LoVo (cell line): ENCODE measurements at places on chromosomes 11 and 22.

- no peak for DNase-seq
These were observed 101.1 kb upstream of the CRYBB3 start for GRCh38 chr22:25098445-25099081.

GRCh38 chr22:50530877-50531545 lies 1.2 kb upstream of the TYMP start:
- peak; percentile 84 for DNase-seq

DNA sequence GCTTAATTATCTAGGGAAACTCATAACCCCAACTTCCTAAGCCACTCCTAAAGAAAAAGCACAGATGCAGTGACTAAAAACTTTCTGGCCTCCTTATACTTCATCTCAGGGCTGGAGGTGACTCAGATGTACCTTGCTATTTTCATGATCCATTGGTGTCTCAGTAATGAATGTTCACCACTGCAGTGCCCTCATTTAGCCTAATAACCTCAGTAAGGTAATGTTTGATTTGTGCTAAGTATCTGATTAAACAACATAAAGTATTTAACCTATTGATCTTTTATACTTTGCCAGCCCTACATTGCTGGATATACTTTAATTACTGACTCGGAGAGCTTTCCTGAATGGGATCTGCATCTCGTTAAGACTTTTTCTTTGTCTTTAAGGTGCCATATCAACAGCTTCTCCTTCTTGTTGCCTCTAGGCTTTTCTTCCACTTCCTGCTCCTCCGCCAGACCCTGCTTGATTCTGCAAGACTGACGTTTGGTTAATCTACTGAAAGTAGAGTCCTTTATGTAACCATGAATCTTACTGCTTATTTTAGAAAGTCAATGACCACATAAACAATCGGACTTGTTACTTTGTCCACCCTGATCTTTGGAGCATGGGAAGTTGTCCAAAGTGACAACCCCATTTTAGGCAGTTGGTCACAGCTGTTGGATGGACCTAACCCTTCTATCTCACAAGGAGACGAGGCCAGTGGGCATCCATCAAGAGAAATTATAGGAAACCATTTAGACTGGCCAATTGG lies 303.0 kb downstream of the ST3GAL4 start:
- no peak for DNase-seq

DNA sequence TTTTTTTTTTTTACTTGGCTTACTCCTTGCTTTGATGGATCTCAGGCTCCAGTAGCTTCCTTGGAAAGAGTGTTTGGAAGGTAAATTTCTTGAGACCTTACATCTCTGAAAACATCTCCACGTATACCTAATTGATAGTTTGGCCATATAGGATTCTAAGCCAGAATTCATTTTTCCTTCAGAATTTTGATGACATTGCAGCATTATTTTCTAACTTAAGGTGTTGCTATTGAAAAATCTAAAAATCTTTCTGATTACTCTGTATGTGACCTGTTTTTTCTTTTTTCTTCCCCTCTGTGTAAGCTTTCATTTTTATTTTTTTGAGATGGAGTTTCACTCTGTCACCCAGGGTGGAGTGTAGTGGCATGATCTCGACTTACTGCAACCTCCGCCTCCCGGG lies 23.1 kb upstream of the SPTBN2 start:
- DNase-seq, result no peak

- DNase-seq, result peak; percentile 41
These were observed at the start of gene XKR3 for GRCh38 chr22:16824716-16825687. Gene XKR3 (minus strand): TSS chr22:16825411. CDS start chr22:16808073, 17,338 bp downstream.

- DNase-seq, result peak; percentile 38
These were observed 102.7 kb upstream of the TRPC6 start for GRCh38 chr11:101686514-101686913.

DNA sequence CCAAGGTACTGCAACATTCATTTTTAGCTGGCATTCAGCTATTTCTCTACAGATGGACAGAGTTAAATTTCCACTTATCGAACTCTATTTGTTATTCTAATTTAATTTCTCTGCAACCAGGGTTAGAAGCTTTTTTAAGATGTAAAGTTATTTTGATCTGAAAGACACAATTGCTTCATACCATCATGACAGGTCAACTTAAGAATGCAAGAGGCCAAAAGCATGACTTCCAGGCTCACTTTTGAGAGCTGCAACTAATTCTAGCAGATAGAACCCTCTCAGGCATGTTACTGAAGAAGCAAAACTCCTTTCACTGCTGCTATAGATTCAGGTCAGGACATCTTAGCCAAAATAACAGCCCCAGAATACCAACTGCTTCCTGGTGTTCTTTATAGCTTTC lies 86.5 kb upstream of the GALNT18 start:
- no peak for DNase-seq

GRCh38 chr11:65817312-65817834 lies 16.4 kb upstream of the SNX32 start:
- DNase-seq, result peak; percentile 28

DNA sequence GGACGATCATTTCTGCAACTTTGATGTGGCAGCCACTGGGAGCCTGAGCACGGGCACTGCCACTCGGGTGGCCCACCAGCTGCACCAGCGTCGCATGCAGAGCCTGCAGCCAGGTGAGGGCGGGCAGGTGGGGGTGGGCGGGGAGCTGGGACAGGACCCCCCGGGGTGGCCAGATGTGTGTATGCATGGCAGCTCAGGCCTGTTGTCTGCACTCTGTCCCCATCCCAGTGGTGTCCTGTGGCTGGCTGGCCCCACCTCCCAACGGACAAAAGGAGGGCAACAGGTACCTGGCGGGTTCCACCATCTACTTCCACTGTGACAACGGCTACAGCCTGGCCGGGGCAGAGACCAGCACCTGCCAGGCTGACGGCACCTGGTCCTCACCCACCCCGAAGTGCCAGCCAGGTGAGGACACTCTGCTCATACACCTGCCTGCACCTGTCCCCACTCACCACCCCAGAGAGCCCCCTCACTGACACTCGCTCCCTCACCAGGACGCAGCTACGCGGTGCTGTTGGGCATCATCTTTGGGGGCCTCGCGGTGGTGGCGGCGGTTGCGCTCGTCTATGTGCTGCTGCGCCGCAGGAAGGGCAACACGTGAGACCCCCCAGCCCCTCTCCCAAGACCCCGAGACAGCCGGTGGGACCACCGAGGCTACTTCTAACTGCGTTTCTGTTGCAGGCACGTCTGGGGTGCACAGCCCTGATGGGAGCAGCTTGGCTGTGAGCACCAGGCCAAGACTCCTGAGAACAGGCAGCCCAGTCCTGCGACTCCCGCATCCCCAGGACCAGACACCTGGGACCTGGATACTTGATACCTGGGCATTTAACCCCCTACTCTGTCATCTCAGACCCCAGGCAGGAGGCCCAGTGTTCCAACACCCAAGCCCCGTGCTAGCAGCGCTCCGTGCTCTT lies 6.7 kb downstream of the SUSD2 start:
- DNase-seq, result no peak

DNA sequence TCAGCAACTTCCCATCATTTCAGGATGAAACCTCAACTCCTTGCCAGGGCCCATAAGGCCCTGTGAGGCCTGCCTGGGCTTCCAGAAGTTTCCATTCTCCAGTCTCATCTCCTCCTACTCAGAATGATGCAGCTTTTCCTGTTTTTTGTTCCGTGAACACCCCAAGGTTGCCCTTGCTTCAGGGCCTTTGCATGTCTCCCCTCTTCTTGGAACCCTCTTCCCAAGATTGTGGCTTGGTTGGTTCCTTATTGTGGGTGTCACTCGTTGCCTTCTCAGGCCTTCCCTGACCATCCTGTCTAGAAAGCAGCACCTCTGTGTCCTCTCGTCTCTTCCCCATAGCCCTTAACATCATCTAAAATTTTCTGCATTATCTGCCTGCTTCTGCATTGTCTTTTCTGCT lies 23.2 kb upstream of the YWHAH start:
- no peak for DNase-seq

DNA sequence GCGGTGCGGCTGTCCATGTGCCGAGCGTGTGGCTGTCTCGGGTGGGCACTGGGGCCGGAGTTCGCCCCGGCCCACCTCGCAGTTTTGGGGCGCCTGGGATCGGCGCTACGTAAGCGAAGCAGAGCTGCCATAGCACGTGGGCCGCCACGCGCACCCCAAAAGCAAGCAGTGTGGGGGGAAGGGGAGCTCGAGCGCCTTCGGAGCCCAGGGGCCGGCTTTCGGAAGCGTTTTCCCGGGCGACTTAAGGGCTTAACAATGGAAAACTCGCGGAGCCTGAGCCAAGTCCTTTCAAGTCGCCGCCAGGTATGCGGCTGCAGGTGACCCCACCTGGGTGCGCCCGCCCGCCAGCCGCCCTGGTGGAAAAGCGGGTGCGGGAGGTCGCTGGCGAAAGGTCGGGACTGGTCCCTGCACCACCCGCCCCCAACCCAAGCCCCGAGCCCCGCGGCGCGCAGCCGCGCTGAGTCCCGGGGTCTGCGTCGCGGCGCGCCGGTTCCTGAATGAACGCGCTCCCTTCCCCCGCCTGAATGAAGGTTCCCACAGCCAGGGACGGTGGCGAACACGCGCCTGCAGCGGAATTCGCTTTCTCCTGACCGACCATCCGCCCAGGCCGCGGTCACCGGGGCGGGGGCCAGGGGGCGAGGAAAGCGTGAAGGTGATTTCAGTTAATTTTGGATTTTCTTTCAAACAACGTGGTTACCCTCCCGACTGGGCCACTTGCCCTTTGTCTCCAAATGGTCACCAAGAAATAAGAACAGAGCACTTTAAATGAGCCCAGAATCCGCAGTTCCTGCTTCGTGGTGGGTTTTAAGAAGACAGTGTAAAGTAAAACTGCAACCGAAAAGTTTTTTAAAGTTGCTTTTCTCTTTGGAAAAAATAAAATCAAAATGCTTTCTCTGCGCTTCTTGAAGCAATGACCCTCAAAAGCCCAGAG lies 2.8 kb upstream of the CCND1 start:
- peak; percentile 83 for DNase-seq

DNA sequence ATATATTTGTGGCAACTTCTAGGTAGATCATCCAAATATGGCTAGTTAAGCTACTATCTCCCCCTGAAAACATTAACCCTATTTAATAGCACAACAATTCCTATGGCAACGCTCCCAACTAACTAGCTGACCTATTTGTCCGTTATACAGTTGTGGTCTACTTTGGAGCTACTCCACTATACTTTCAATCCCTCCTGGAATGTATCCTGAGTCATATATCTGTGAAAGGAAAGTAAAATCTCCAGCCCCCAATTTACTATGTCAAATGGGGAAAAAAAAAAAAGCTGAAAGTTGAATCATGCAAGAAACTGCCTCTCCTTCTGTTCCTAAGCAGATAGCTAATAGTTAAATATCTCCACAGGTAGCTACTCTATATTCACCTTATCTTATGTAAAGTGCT lies 128.5 kb downstream of the CD44 start:
- no peak for DNase-seq

- peak; percentile 55 for DNase-seq
These were observed 10.7 kb downstream of the SMIM38 start for GRCh38 chr11:69166218-69167115.

DNA sequence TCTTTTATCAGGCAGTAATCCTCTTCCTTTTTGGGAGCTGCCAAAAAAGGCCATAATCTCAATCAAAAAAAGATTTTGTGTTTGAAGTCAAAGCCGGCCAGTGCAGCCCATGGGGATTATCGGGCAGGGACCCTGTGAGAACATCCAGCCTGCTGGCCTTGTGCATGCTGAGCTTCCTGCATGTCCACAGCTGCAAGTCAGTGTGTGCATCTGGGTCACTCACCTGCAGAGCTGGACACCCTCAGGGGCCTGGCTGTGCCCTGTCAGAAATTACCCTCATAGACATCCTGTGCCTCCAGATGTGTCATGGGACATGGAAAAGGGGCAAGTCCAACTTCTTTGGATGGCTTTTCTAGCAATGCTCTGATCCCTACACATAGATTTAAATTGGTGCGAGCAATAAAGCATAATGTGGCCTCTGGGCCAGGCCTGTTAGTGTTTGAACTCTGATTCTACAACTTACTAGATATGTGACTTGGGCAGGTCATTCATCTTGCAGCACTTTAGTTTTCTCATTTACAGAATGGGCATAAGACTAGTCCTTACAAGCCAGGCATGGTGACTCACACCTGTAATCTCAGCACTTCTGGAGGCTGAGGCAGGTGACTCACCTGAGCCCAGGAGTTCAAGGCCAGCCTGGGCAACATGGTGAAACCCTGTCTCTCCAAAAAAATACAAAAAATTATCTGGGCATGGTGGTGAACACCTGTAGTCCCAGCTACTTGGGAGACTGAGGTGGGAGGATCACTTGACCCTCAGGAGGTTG lies 81.6 kb upstream of the LARGE1 start:
- DNase-seq, result no peak

GRCh38 chr22:19079691-19080090 lies 42.5 kb downstream of the DGCR2 start:
- no peak for DNase-seq

DNA sequence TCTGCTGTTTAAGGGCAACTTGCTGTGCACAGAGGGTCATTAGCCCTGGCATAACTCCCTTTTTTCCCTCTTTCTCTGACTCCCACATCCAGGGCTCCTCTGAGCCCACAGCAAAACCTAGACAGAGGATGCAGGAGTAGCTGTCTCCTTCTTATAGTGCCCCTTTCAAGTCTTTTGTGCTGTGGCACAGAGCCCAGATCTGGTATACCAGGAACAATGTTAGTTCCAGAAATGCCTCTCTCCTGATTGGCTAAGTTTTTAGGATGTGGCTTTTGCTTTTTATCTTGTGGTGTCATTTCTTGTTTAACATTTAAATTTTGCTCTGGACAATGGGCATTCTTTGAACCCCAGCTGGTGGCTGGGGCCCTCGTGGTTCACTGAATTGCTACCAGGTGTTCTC lies 25.6 kb upstream of the RRM1 start:
- no peak for DNase-seq

DNA sequence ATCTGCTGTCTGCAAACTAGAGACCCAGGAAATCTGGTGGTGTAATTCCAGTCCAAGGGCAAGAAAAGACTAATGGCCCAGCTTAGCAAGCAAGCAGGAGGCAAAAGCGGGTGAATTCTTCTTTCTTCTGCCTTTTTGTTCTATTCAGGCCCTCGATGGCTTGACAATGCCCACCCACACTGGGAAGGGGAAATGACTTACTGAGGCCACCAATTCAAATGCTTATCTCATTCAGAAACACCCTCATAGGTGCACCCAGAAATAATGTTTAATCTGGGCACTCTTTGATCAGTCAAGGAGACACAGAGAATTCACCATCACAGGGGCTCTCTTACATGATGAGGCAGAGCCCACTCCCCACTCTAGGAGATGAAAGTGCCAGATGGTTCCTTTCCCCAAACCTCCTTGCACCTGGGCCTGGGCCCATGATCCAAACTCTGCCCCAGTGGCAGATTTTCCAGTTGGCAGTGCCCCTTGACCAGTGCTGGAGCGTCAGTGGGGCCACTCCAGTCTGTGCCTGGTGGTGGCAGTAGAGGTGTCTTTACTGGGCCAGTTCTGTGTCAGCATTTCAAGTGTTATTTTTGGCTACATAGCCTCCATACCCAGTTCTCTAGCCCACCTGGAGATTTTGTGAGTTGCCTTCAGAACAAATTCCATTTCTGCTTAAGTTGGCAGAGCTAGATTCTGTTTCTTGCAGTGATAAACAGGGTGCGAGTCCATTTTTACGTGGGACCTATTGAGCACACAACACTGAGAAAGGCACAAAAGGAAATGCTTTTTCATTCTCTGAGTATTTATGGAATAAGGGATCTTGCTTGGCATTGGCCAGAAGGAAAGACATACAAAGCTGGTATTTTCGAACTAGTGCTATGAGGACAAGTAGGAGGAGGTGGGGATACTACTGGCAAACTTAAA lies 7.5 kb downstream of the ELMOD1 start:
- no peak for DNase-seq
